ENCODE measurements at places on chromosomes 7 and 10.

GRCh38 chr10:94571081-94571480, 25.5 kb downstream of the HELLS start:
- no peak for DNase-seq

GRCh38 chr10:11896549-11897200, 73.5 kb downstream of the PROSER2 start:
- no peak for DNase-seq

DNA sequence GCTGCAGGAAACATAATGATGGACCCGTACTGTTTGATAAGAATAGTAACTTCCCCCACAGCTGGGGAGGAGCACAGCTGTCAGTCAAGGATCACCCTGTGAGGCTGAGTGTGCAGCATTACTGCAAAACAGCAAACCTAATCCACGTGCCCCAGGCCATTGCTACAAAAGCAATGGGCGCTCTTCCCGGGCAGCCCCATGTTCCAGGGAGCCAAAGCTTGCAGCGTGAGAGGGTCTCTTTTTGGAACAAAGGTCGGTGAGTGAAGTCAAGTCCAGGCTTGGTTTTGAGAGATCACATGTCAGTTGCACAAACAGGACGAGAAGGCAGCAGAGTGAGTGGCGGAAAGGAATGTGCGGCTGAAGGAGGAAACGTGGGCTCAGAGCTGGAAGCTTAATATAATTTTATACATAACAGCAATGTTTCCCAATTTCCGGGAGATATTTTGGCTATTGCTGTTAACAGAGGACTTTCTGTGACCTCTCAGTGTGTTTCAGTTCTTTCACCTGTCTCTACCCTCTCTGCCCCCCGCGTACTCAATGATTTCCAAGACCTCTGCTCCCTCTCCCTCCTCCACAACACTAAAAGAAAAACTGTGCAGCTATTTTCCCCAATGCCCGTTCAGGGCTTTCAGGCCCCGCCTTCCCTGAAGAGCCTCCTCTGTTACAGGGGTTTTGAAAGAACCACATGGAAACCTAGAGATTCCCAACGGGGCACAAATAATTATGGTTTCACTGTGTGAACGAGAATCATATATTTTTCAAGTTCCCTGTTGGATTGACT, 128.9 kb downstream of the MTPAP start:
- DNase-seq: no peak

DNA sequence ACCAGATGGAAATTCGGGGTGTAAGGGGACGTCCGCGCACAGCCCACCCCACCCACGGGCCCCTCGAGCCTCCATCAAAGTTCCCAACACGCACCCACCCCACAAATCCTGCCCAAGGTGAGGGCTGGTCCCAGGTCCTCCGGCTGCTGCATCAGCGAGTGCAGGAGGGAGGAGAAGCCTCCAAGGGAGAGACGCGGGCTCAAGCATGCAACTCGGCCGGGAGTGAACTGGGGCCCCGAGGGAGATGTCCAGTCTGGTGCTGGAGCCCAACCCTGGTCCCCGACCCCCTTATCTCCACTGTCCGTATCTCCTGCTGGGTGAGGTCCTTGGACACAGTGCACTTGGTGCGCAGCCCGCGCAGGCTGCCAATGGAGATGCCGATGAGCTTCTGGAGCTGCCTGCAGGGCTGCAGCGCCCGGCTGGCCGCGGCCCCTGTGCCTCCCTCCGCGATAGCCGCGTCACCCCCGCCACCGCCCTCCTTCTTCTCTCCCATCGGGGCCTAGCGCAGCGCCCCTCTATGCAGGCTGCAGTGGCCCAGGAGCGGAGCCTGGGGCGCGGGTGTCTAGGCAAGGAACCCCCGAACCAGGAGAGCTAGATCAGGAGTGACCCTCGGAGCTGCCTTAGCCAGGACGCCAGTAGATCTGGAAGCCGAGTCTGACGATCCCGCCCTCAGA, 489.2 kb downstream of the ZNF33B start:
- DNase-seq: no peak

GRCh38 chr10:94349327-94349726, 13.4 kb downstream of the NOC3L start:
- DNase-seq: no peak

- DNase-seq: no peak
Observed at GRCh38 chr10:16644146-16644545, 122.5 kb upstream of the C1QL3 start.

GRCh38 chr7:134234216-134234615, 82.5 kb downstream of the SLC35B4 start:
- no peak for DNase-seq

- no peak for DNase-seq
Observed at GRCh38 chr10:507908-508444, 181.5 kb downstream of the DIP2C start.

DNA sequence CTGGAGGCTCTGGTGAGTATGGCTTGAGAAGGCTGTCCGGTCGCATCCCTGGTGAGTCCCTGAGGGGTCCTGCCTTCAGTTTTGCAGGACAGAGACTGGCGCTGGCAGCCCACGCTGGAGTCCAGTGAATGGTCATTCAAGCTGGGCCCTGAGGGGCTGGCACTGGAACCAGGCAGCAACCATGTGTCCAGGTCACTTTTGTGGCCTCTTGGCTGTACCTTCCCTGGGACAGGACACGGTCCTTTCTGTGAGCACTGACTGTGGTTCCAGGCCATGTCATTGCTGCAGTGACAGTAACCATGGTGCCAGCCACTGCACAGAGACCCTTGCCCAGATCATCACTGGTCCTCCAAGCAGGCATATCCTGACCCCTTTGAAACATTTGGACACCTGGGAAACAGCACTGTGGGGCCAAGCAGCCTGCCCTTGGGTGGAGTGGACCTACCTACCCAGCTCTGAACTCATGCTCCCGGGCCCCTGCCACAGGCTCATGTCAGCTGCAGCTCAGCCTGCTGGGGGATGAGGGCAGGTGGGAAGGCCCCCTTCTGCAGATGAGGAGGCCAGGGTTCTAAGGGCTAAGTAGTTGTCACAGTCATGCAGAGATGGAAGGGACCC, 72.1 kb downstream of the ADCY1 start:
- no peak for DNase-seq

- no peak for DNase-seq
Observed at GRCh38 chr7:115689941-115690340, 340.6 kb downstream of the TFEC start.

GRCh38 chr10:37448161-37448560, 322.8 kb downstream of the ANKRD30A start:
- DNase-seq: no peak

DNA sequence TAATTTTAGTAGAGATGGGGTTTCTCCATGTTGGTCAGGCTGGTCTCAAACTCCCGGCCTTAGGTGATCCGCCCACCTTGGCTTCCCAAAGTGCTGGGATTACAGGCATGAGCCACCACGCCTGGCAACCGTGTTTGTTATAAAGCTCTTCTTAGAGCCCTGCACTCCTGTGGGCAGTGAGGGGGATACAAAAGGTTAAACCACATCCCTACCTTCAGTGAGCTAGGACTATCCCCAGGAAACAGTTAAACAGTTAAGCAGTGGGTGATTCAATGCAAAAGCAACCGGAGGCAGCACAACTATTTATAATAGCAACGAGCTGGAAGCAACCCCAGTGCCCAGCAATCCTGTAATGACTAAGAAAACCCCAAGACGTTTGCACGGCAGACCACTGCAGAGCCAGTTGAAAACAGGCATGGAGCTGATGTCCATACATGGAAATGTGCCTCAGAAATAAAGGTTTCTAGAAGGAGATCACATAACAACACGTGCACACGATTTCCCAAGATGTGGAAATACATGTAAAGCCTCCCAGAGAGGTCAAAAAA, 107.2 kb upstream of the LYZL2 start:
- DNase-seq: no peak

DNA sequence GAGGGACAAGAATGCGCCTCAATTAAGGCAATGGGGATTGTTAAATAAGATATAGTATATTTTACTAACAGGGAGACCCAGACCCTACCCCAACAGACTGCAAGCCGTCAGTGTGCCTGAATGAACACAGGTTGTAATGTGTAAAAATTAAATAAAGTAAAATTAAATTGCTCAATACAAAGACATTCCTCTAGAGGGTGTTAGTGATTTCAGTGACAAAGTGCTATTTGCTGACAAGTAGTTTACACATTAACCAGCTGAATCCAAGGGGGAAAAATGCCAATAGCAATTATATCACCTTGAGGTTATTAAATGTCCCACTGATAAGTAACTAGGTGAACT, 110.5 kb downstream of the EBF3 start:
- DNase-seq: no peak

DNA sequence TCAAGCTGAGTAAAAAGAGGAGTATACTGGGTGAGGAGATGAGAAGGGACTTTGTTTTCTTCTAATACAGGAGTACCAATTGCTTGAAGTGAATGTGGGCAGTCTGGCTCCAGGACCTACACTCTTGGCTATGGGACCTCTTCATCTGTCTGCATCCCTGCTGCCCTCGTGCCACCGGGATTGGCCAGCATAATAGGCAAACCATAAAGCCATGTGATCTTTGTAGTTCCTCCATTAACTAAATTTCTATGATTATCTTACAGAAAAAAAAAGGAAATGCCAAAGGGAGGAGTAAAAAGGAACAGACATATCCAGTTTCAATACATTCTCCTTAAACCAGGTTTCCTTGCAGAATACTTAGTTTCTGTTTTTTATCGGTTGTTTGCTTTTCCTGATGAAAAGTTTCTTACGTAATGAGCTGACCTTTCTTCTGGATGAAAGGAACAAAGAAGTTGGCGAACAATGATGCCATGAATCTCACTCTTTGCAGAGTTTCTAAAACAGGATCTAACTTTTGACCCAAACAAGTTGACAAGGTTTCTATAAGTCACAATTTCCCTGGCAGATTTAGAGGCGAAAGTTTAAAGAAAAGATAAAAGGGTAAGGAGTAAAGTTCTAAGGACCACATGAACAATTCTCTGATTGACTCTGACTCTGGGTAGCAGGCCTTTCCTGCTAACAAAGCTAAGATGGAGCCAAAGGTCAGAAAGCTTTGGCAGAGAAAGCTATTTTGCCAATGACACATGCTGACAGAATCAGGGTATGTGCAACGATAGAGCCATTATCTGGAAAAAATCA, 54.1 kb downstream of the LAMB1 start:
- no peak for DNase-seq

DNA sequence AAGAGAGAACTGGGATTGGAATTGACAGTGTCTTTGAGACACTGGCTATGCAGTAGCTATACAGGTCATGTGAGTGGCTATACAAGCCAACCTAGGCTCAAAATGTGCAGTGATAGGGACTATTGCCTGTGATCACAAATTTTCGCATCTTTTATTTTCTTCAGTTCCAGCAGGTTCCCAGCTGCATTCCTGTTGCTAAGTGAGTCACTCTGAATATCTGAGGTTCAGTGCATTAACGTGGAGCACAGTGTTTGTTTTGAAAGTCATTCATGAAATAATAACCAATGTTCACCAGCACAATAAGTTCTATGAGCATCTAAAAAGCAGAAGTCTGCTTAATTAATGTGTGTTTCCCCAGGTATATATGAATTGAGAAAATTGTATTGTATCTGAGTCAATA, 1236.0 kb upstream of the CELF2 start:
- DNase-seq: no peak

- no peak for DNase-seq
Observed at GRCh38 chr7:95649546-95649945, 53.2 kb upstream of the PDK4 start.

All from NCI-H774 (cell line).